Pancreas (tissue), 10 donors: ENCODE measurements at places on chromosomes 6 and 20. TPM values are rescaled to one million over a fixed set of nuclear protein-coding genes. Genes with fewer than 3 reads are reported as not detected.

Gene TOX2
- 2.3 TPM for polyA plus RNA-seq

Gene ZNF334
- 7.0 TPM for polyA plus RNA-seq

DNA sequence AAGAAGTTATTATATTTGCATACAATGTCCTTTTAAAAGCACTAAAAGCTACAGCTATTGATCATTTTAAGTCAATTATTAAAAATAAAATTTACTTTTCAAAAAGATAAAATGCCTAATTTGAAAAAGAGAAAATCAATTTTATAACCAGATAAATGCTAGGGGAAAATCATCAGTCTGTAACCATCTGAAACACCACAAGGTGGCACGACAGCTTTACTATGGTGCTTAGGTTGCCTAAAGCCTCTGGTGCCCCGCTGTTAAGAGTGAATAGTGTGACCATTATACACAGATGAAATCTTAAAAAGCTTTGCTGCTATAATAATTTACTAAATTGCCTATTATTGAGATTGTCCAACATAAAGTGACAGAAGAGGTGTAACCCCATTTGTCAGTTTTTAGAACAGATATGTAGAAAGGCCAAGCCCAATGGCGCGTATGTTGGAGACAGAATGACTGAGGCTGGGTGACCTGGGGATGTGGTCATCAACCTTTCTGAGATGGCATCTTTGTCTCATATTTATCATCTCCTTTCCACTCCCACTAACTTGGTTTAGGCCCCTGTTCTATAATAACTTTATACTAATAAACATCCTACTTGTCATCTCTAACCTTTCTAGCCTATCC lies 100.8 kb downstream of the MOXD1 start:
- DNase-seq, result no peak
- H3K4me1 ChIP-seq, result no peaks in the 10 kb centered on the region
- H3K36me3 ChIP-seq, result no peaks in the 10 kb centered on the region
- no peak overlapping the region for H3K27ac ChIP-seq

DNA sequence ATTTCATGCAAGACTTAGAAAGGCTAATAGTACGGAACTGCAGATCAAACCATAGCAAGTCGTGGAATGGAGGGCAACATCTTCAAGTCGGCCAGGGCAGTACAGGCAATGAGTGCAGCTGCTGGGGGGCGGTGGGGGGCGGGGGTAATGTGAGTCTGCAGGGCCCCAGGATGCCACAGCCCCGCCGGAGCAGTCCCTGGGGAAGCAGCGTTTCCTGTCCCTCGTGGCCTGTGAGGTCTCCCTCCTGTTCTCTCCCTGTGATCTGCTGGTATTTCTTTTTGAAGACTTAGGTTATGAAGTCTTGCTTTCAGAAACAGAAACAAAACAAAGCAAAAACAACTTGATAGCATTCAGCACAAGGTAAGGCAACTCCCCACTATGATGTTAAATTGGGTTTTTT lies 351.9 kb downstream of the FOXA2 start:
- no peaks in the 10 kb centered on the region for H3K27me3 ChIP-seq
- no peak overlapping the region for H3K4me3 ChIP-seq
- H3K4me1 ChIP-seq, result no peaks in the 10 kb centered on the region
- H3K27ac ChIP-seq, result no peak overlapping the region
- no peak for DNase-seq

GRCh38 chr6:140475086-140475485 lies 1100.6 kb upstream of the CITED2 start:
- H3K4me1 ChIP-seq, result no peaks in the 10 kb centered on the region
- H3K4me3 ChIP-seq, result no peak overlapping the region
- DNase-seq, result no peak
- no peaks in the 10 kb centered on the region for H3K36me3 ChIP-seq
- no peaks in the 10 kb centered on the region for H3K27me3 ChIP-seq

- H3K27ac ChIP-seq, result no peak overlapping the region
- no peaks in the 10 kb centered on the region for H3K36me3 ChIP-seq
- DNase-seq, result peak; percentile 39
- H3K4me3 ChIP-seq, result no peak overlapping the region
- peaks cover 5% of the 10 kb centered on the region for H3K27me3 ChIP-seq
These were observed 5.2 kb downstream of the FNDC1 start for GRCh38 chr6:159174263-159174969.
